Activated T-helper 2 cell treated with anti-CD3 and anti-CD28 coated beads, Interferon-gamma antibody, Interleukin-2, Interleukin-4, amounts not matched to agents 10 μg/mL and 5 μg/mL and 100 μg/mL, durations not matched to agents 14 hours and 24 hours and 36 hours (primary cell): ENCODE measurements at places on chromosomes 7 and 10.

- DNase-seq, result no peak
- H3K27ac ChIP-seq, result no peak overlapping the region
- H3K27me3 ChIP-seq, result no peaks in the 10 kb centered on the region
- no peaks in the 10 kb centered on the region for H3K36me3 ChIP-seq
Measured at GRCh38 chr10:122639801-122640200, 59.8 kb downstream of the C10orf120 start.

GRCh38 chr7:8254667-8255066 is 7.3 kb downstream of the ICA1 start:
- H3K4me3 ChIP-seq, result no peak overlapping the region
- DNase-seq, result no peak
- no peaks in the 10 kb centered on the region for H3K36me3 ChIP-seq
- no peak overlapping the region for H3K27ac ChIP-seq
- H3K27me3 ChIP-seq, result peaks cover 28% of the 10 kb centered on the region
- peaks cover 2% of the 10 kb centered on the region for H3K4me1 ChIP-seq

DNA sequence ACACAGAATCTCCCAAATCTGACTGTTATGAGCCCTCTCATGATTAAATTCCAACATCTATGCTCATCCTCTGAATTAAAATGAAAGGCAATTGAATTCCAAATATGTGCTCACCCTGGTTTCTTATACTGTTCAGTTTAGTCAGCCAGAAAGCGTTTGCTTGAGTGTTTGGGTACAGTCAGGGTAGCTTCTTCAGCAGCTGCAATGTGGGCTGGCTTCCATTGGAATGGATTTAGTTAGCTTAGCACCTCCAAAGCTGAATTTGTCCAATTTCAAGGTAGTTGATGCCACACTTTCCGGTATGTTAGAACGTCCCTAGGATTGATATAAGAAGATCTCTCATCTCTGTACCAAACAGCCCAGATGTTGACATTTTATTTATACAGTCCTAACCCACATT is 9.3 kb downstream of the KLHL7 start:
- no peaks in the 10 kb centered on the region for H3K27me3 ChIP-seq
- no peaks in the 10 kb centered on the region for H3K36me3 ChIP-seq
- peaks cover 7% of the 10 kb centered on the region for H3K4me1 ChIP-seq

DNA sequence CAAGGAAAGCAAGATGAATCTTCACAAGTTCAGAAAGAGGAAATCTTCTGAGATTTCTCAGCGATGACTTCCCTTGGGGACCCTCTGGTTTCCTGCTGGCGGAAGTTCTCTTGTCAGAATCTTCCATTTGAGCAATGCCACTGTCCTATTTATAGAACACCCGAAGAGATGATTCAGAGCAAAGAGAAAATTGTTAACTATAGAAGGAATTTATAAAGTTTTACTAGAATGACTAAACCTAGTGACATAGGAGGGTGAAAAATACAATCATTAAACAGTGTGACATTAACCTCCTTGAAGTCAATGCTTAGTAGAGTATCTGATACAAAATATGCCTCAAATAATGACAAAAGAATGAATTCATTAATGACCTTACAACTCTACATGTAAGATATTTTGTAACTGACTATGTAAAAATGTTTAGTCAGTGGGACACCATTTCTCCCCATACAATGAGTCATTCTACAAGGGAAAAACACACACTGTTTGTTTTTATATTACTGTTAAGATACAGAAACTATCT is 206.5 kb upstream of the CNTNAP2 start:
- H3K27me3 ChIP-seq, result no peaks in the 10 kb centered on the region
- no peaks in the 10 kb centered on the region for H3K36me3 ChIP-seq
- H3K4me3 ChIP-seq, result no peak overlapping the region

DNA sequence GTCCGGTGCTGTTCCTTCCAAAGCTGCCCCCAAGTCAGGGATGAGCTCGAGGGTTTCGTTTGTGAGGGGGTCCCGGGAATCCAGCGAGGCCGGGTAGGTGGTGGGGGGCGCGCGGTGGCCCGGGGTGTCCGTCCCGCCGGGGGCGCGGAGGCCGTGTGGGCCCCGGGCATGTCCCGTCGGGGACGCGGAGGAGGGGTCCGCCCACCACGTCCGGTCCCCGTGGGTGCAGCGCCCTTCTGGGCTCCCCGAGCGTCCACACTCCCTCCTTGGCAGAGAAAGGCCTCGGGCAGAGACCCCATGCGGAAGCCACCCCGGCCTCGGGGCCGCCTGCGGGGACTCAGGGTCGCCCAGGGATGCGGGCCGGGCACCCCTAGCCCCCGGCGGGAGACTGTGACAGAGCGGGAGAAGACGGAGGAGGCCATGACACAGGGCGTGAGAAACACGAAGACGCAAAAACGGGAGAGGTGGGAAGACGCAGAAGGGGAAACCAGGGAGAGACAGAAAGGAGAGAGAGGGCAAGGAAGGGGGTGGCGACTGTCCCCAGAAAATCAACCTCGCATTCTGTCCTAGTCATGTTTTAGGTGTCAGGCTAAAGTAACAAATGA is 640 bp upstream of the ZNF425 start:
- peaks cover 19% of the 10 kb centered on the region for H3K4me1 ChIP-seq
- peak overlapping the region; percentile 100 for H3K4me3 ChIP-seq
- H3K27me3 ChIP-seq, result no peaks in the 10 kb centered on the region
- peaks cover 44% of the 10 kb centered on the region for H3K36me3 ChIP-seq

DNA sequence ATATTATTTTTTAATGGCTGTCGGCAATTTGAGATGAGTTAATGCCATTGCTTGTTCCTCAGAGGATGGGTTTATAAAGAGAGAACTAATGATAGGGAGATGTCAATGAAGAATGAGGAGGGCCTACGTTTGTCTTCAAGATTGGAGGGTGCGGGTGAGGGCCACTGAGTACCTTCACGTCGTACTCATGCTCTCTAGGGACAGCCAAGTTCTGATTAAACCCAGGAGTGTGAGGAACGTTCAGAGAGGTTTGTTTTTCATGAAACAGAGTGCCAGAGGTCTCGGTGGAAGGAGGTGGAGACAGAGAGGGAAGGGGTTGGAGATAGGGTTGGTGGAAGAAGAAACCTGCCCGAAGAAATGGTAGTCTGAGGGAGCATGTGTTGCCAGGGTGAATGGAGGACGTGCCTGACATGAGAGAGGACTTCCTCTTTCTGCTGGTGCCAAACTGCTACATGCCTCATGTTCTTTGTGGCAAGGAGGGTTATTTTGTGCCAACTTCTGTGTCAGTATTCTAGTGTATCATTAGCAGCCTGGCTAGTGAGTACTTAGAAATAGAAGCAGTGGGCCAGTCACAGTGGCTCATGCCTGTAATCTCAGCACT is 8.9 kb downstream of the DHTKD1 start:
- H3K27ac ChIP-seq, result no peak overlapping the region
- no peak overlapping the region for H3K4me3 ChIP-seq
- H3K27me3 ChIP-seq, result no peaks in the 10 kb centered on the region
- H3K4me1 ChIP-seq, result peaks cover 2% of the 10 kb centered on the region

GRCh38 chr7:106346678-106347217 is 62.0 kb upstream of the NAMPT start:
- H3K4me3 ChIP-seq, result no peak overlapping the region
- peak overlapping the region; percentile 100 for H3K27ac ChIP-seq
- peak; percentile 62 for DNase-seq
- H3K4me1 ChIP-seq, result peaks cover 51% of the 10 kb centered on the region

DNA sequence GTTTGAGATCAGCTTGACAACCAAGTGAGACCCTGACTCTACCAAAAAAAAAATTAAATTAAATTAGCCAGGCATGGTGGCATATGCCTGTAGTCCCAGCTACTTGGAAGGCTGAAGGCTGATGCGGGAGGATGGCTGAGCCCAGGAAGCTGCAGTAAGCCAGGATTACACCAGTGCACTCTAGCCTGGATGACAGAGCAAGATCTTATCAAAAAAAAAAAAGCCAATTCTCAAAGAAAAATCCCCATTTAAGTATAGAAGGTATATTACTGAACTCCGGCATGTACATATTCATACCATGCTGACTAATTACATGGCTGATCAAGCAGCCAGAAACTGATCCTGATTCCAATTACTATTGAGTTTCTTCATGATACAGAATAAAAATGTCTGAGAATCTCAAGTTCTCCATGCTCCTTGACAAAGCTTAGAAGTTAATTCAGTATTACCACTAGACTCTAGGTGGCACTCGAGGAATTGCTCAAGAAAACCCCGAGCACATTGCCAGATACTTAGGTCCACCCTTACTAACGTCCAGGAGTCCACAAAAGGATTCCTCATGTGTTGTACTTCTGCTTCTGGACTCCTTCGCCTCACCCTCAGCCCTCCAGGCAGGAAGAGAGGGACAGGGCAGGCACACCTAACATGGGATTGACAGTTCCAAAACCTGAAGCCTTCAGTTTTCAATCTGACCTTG is 148.9 kb downstream of the PARD3 start:
- no peaks in the 10 kb centered on the region for H3K27me3 ChIP-seq
- DNase-seq, result no peak
- H3K36me3 ChIP-seq, result no peaks in the 10 kb centered on the region
- H3K4me3 ChIP-seq, result no peak overlapping the region
- no peak overlapping the region for H3K27ac ChIP-seq
- no peaks in the 10 kb centered on the region for H3K4me1 ChIP-seq

DNA sequence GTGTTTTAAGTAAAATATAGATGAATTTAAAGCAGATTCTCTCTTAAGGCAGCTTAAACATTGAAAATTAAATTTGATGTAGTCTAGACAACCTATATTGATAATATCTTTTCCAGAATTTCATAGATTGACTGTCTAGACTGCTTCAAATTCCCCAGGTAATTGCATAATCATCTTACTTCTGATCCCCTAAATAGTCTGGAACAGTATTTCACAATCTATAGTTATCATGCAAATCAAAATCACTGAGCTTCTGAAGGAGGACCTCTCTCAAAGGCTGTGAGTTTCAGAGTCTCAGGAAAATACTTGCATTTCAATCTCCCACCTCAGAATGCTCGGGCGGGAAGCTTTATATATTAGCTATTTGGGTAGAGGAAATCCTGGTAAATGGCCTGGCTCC is 87.3 kb downstream of the SEMA3A start:
- peaks cover 3% of the 10 kb centered on the region for H3K27me3 ChIP-seq
- no peak overlapping the region for H3K27ac ChIP-seq
- H3K4me1 ChIP-seq, result peaks cover under 1% of the 10 kb centered on the region
- DNase-seq, result no peak

DNA sequence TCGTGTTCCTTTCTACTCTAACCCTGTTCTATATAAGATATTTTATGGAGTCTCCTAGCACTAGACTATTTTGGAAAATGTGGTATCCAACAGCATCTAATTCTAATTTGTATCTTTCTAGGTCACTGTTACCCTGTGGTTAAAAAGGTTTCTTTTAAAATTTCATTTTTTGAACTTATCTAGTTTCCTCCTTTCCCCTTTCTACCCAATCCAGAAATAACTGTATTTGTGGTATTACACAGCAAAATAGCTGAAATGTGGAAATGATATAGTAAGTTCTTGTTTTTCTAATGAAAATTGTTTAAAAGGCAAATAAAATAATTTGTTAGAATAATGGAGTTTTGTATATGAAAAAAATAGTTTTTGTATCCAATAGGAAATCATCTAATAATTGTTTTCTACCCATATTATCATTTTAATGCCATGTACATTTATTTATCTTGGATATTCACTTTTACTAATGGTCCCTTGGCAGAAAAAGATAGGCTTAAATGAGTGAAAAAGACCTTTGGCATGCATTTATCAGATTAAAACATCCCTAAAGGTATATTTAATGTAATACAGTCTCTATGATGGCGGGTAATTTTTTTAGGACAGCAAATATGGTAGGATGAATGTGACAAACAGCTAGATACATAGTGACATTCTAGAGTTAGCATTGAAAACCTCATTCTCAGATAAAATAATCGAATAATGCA is 175.5 kb upstream of the PLXDC2 start:
- no peak overlapping the region for H3K27ac ChIP-seq
- H3K36me3 ChIP-seq, result no peaks in the 10 kb centered on the region
- no peak overlapping the region for H3K4me3 ChIP-seq
- H3K4me1 ChIP-seq, result no peaks in the 10 kb centered on the region
- no peaks in the 10 kb centered on the region for H3K27me3 ChIP-seq

DNA sequence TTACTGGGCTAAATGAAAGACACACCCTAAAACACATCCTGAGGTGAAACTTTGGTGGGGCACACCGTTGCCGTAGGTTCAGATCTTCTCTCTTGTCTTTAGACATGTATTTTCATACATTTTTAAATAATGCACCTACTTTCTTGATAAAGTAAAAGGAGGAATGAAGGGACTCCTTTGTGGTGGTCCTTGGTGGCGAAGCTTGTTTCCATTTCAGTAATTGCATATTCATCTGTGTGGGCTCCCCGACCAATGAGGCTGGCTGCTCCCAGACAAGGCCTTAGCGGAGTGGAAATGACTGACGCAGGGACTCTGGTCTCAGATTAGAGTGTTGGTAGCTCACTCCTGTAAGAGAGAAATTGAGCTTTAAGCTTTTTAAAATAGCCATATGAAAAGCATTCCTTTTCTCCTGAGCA is 815 bp downstream of the CCSER2 start:
- H3K4me1 ChIP-seq, result peaks cover 38% of the 10 kb centered on the region
- peaks cover 3% of the 10 kb centered on the region for H3K36me3 ChIP-seq

DNA sequence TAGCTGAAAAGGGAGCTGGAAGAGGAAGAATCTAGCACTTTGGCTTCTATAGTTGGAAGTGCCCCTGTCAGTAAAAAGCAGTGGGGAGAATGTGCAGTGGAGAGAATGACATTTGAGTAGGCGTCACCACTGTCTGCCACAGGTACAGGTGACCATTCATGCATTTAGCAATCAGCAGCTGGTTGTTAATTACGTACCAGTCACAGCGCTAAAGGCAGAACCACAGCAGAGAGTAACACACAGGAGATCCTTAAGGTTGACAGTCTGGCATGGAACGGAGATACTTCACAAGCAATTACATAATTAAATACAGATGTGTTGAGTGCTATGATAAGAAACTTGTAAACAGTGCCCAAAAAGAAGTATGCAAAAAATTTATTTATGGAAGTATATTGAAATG is 24.8 kb downstream of the C10orf67 start:
- H3K4me1 ChIP-seq, result peaks cover 2% of the 10 kb centered on the region
- DNase-seq, result no peak
- H3K4me3 ChIP-seq, result no peak overlapping the region
- H3K27ac ChIP-seq, result no peak overlapping the region
- H3K36me3 ChIP-seq, result no peaks in the 10 kb centered on the region

GRCh38 chr7:2299131-2299829 is 15.0 kb downstream of the SNX8 start:
- H3K27ac ChIP-seq, result peak overlapping the region; percentile 35
- DNase-seq, result no peak
- H3K4me1 ChIP-seq, result peaks cover 15% of the 10 kb centered on the region
- H3K4me3 ChIP-seq, result no peak overlapping the region

DNA sequence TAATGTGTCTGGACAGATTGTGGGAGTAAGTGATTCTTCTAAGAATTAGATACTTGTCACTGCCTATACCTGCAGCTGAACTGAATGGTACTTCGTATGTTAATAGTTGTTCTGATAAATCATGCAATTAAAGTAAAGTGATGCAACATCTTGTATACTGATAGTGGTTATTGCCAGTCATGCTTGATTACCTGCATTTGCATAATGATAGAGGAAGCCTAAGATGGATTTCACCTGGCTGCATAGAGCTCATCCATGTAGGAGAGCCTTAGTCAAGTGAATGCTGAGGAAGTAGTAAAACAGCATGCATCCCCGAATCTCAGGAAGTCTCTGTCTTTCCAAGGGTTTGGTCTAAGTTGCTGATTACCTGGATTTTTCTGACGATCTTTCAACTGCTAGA is 64.2 kb upstream of the CAPZA2 start:
- no peak overlapping the region for H3K27ac ChIP-seq
- H3K36me3 ChIP-seq, result no peaks in the 10 kb centered on the region
- H3K4me3 ChIP-seq, result no peak overlapping the region
- no peak for DNase-seq

GRCh38 chr10:35306852-35307251 is 29.5 kb upstream of the CCNY start:
- no peak overlapping the region for H3K4me3 ChIP-seq
- no peaks in the 10 kb centered on the region for H3K36me3 ChIP-seq
- peaks cover 2% of the 10 kb centered on the region for H3K4me1 ChIP-seq
- DNase-seq, result no peak
- H3K27me3 ChIP-seq, result peaks cover 13% of the 10 kb centered on the region
